HTR-8/SVneo (cell line): ENCODE measurements at places on chromosomes 13 and 19.

DNA sequence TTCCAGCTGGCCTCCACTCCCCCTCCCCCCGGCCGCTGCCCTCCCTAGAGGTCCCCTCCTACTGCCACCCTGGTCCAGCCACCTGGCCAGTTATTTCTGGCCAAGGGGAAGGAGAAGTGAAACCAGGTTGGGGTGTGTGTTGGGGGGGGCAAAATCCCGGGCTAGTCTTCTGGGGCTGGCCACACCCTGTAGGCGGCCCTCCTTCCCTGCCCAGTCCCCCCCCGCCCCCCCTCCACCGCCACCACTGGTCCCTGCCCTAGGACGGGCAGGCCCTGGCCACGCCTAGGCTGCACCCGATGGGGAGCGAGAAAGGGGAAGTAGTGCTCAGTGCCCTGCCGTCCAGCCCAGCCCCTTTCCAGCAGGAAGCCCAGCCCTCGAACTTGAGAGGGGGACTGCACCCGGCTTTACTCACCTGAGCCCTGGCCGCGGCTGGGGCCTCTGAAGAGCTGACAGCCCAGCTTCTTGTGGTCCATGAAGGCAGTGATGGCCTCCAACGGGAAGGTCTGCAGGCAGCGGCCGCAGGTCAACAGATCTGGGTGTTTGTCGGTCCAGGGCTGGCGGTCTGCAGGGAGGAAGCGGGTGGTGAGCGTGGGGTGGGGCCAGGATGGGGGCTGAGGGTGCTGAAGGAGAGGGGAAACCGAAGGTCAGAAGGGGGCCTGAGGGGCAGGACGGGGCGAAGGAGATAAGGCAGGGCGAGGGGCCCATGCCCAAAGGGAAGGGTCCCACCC lies 813 bp downstream of the ZNF296 start:
- DNase-seq = peak; percentile 75

DNA sequence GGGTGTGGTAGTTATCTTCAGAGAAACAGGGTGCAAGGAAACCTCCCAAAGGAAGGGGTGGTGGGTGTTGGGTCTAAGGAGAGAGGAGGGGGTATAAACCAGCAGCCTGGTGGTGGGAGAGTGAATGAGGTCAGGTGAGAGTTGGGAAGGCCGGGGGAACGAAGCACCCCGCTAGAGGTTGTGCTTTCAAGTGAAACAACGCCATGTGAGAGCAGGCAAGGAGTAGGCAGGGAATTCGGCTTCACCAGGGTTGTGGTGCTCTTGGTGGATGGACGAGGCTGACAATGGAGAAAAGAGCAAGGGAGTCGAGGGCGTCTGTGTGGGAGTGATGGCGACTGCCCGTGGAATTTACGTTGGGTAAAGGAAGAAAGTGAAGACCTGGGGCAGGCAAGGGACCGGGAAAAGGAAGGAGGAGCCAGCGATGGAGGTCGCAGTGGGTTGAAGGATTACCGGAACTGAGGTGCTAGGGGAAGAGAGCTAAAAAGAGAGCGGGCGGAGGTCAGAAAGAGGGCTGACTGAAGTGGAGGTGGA lies 2.1 kb upstream of the MLNR start:
- DNase-seq = no peak

GRCh38 chr19:2720777-2721569 lies at the start of gene DIRAS1:
DIRAS1 (minus strand) TSS chr19:2721372; CDS start chr19:2717806, 3,566 bp downstream.
- DNase-seq = no peak

DNA sequence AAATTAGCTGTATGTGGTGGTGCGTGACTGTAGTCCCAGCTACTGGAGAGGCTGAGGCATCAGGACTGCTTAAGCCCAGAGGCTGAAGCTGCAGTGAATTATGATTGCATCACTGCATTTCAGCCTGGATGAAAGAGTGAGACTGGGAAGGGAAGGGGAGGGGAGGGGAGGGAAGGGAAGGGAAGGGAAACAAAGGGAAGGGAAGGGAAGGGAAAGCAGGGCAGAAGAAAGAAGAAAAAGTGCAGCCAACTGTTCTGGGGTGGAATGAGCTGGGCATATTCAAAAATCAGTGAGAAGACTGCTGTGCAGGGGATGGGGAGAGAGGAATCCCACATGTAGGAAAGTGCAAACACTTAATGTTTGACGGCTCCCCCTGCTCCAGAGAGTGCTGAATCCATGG lies 905.5 kb downstream of the UQCRFS1 start:
- no peak for DNase-seq

- DNase-seq = no peak
Observed at GRCh38 chr19:14478113-14478545, 3.0 kb upstream of the PTGER1 start.

DNA sequence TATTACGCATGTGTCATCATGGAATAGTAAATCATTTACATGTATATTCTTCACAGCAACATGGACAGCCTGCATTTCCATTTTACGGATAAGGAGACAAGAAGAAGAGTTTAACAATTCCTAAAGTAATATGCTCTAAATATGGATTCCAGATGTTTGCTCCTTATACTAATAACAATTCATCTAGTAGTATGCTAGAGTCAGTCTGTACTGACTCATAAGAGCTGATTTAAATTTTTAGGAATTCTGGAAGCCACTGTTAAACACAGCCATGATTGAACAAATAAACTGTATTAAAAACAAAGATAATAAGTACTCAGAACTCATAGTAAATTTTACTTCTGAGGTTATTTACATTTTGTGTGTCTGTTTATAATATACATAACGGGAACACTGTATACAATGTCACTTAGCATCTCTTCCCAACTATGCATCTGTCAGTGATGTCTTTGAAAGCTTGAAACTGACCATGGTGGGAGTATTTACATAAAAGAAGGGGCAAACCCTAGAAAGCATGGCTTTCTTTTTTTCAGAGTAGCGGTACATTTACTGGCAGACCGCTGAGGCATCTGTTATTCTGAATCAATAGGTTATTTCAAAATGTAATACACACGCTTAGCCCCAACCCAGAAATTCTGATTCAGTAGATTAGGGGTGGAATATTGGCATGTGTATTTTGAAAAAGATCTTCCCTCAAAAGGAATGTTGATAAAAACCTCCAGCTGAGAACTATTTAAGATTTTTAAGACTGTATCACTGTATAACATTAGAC lies 12.9 kb downstream of the ZC3H13 start:
- DNase-seq = no peak

DNA sequence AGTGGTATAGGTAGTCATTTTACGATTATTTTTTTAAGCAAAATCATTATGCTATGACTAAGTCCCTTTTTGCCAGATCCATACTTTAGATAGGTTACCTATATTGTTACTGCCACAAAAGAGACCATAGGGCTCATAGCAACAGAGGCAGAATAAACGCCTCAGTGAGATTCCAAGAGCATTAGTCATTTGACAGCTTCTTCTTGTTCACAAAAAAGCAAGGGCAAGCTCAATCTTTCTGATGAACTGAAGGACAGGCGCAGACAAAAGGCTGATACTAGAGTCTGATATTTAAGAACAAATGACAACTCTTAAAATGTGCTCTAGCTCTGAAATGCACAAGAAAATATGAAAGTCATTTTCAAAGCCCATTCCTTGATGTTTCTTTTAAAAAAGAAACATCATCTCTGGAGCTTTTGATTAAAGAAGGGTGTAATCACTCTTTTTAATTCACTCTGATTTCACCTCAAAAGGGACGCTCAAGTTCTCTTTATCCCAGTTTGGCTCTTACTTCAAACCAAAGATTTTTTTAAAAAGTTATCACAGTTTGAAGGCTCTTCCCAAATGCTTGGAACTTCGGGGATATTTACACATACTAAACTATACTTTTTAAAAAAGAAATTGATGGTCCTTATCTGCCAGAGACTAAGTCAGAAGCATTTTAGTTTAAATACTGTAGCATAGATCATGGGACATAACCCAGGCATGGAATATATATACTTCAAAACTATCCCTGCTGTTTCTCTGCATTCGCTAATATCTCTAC lies 187.2 kb downstream of the EFNB2 start:
- DNase-seq = peak; percentile 37

GRCh38 chr13:109148243-109148642 lies 518.8 kb downstream of the MYO16 start:
- no peak for DNase-seq

DNA sequence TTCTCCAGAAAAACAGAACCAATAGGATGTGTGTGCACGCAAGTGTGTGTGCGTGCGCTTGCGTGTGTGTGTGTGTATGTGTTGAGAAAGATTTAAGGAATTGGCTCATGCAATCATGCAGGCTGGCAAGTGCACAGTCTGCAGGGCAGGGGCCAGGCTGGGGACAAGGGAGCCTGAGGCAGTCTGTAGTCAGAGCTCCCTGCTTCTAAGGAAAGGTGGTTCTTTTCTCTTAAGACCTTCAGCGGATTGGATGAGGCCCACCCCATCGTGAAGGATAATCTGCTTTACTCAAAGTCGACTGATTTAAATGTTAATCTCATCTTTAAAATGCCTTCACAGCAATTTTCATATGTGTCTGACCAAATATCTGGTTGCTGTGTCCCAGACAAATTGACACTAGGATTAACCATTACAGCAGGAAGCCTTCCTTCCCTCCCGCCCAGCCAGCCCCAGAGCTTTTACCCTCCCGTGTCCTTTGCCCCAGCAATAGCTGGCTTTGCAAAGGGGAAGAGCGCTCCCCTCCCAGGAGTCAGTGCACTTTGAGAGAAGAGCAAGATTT lies 15.0 kb upstream of the NAXD start:
- DNase-seq = no peak

- no peak for DNase-seq
Observed at GRCh38 chr13:24131749-24132148, 28.8 kb upstream of the SPATA13 start.

- no peak for DNase-seq
Observed at GRCh38 chr19:41758846-41759245, 3.5 kb downstream of the CEACAM6 start.

GRCh38 chr13:113951246-113951999 lies 22.5 kb downstream of the C13orf46 start:
- peak; percentile 44 for DNase-seq

DNA sequence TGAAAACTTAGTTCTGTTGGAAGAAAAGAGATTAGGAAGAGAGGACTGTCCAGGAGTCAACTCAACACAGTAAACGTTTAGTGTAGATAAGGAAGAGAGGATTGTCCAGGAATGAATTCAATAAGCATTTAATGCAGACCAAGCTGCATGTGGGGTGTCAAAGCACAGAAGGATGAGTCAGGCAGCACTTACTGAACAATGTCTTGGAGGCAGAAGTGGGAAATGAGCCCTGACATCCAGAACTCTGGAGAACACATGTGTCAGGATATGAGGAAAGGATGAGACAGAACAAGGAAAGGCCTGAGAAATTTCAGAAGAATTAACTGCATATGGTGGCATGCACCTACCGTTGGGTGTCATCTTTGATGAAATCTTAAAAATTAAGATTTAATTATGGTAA lies 429.2 kb upstream of the HTR2A start:
- DNase-seq = no peak

DNA sequence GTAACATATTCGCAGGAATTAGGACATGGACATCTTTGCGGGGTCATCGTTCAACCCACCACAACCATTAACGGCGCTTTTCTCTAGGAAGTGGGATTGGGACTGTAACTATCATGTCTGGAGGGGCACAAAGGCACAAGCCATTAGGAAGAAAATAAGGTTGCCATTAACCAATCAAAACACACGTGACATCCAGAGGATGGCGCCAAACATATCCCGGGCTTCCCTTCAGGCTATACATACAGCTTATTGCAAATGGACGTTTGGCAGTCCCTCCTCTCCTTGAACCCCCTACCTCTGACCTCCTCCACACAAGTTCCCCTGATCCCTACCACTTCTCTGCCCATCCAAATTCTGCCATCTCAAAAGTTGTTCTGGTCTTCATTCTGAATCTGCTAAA lies 26.6 kb upstream of the GSX1 start:
- DNase-seq = no peak

GRCh38 chr13:91313581-91313980 lies 33.9 kb upstream of the MIR17HG start:
- DNase-seq = no peak

DNA sequence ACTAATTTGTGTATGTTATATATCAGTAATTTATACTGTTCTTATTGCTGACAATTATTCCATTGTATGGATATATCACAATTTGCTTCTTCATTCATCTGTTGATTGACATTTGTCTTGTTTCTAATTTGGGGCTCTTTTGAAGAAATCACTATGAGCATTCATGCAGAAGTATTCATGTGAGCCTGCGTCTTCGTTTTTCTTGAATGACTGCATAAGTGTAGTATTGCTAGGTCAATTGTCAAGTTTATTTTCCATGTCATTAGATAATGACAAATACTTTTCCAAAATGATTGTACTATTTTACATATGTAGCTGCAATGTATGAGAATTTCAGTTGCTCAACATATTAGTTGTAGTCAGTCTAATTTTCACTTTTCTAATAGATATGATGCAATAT lies 1796.9 kb downstream of the SLITRK5 start:
- no peak for DNase-seq

GRCh38 chr13:27853861-27854260 lies 61.6 kb downstream of the GSX1 start:
- DNase-seq = no peak

- no peak for DNase-seq
Observed at GRCh38 chr19:51364200-51365106, 1.7 kb downstream of the ETFB start.

DNA sequence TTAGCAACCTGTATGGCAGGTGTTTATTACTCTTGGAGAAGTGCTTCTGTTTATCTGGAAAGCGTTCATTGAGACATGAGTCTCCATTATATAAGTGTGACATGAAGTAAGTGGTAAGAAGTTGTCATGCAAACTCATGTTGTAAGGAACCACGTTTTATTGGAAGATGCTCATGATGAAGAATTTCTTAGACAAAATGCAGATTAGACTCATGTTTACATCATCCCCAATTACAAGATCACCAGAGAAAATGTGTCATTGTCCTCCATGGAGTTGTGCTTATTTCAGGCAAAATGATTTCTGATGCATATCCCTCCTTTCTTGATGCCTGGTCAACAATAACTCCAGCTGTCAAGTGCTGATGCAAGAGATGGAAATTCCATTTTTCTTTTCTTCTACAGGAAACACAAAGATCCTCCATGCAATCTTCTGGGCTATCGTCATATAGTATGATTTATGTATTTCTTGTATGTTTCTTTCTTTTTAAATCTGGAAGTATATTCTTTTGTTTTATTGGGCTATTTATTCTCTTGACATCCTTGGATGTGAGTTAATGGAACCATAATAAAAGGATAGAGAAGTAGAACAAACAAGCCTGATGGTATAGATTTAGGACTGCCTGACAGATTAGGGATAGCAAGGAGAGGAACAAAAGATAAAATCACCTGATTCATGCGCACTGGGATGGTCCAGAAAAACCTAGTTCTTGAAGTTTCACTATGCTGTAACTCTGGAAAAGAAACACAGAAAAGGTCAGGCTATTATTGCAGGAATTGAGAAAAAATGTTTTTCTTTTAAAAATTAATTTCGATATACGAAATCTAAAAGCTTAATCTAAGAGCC lies 50.7 kb upstream of the DIAPH3 start:
- no peak for DNase-seq

DNA sequence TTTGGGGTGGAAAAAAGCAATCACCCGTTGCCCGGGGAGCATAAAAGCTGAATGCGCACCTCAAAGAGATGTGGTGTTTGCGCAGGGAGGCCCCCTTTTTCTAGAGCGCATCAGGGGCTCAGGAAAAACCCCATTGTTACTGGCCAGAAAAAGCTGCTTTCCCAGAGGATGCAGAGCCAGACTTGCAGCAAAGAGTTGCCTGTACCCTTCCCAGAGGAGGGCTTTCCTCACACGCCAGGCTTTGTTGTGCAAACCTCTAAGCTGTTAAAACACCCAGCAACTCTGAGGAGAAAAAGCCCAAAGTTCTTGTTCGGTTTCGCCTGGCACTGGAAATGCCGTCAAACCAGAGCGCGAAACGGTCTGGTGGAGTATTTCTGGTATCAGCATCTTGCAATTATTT lies 29.3 kb downstream of the GSX1 start:
- no peak for DNase-seq

GRCh38 chr19:41223431-41224234 lies 4.6 kb downstream of the AXL start:
- peak; percentile 89 for DNase-seq
